ENCODE measurements at places on chromosomes 12 and 14.

DNA sequence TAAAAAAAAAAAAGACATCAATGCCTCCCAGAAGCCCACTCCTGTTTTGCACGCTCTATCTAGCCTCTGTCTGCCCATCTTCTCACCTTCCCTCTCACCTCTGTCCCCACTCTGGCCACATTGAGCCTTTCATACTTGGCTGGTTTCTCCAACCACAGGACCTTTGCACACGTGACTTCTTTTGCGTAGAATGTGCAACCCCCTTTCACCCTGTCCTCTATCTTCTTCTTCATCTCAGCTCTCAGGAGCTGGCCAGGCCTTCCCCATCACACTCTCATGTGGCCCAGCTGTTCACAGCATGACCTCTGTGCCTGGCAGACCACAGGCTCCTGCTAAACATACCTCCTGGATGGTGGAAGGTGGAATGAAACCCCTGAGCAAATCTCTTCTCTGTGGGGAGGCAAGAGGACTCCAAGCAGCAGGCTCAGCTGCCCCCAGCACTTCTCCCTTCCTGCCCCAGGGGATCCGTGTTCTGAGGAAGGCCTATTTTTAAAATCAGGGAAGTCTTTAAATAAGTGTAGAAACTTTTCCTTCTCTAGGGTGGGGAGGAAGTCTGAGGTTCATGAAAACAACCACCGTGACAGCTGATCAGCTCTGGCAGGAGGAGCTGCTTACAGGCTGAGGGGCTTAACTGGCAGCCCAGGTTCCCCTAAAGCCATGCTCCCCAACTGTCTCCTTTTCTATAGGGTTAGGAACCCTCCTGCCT, 11.6 kb downstream of the HVCN1 start:
- DNase-seq, result no peak

DNA sequence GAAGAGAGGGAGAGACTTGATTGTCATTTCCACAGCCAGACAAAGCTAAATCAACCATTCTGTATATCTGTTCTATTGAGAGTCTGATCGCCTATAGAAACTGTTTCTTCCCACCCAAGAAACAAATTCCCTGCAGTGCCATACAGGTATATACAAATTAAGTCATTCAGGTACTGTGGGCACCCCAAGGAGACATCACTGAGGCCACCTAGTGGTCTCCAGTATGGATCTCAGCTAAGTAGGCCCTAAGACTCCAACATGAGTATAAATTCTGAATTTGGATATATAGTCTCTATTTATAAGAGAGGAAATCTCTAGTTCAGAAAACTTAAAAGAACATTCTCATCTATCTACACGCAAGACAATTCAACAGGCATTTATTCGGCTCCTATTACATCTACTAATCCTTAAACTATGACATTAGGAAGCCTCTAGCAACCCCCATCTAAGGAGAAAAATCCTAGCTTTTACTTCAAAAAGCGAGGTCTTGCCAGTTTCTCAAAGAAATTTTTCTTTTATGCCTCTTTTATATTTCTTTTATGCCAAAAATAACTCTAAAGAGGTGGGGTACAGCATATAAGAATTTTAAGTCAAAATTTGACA, 62.6 kb downstream of the DCAF5 start:
- peak; percentile 11 for DNase-seq

DNA sequence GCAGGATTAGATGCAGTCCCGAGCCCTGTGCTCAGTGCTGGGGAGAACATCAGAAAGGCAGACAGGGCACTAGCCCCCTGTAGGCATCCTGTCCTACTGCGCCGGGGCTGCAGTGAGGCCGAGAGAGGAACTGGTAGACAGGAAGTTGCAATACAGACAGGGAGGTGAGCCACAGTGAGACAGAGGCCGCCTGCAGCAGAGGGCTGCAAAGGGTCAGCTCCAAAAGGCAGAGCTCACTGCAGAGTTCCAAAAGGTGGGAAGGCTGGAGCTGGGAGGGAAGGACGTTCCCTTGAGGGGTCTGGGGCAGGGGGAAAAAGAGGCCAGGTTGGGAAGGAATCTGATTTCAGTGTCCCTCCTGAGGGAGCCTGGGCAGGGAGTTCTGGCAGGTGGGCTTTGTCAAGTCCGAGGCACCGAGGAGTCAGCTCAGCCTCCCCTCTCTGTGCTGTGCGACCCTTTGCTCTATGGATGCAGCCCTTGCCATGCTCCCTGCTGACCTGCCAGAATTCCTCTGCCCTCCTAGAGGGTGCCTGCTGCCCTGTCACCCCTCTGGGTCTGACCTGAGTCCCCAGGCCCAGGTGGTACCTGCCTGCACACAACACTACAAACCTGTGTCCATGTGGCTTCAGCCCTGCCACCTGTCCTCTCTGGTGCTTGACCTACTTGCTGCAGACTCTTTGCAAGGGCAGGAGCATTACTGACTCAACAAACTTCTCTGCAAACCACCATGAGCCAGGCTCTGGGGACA, 63.5 kb downstream of the PRMT8 start:
- DNase-seq, result no peak

DNA sequence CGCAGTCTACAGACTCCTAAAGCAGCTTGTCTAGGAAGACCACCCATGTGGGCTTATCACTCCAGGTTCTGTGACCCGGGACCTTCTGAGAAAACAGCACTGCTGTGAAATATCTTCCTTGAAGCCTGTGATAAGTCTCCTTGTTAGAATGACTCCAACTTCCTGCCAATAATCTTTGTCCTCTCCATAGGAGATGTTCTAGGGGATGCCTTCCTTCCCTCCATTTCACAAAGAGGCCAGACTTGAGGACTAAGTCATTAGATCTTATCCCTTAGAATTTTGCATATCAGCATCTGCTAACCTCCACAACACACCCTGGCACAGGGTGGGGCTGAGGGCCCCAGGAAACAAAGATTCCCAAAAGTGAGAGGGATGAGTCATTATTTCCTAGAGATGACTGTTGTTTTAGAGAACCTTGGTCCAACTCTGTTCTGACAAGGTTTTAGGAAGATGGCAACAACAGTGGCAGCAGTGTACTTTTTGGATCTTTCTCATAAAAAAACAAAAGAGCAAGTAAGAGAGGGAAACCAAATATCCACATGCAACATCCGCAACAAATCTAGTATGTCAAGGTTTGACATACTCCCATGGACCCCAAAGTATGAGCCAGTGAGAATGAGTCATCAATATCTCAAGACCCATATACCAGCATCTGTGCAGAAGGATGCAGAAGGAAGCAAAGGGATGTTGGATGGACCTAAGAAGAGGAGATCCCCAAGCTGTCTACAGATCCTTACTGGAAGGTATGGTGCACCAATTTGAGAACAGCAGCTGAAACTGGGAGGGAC, 6.0 kb downstream of the LTB4R start:
- no peak for DNase-seq

DNA sequence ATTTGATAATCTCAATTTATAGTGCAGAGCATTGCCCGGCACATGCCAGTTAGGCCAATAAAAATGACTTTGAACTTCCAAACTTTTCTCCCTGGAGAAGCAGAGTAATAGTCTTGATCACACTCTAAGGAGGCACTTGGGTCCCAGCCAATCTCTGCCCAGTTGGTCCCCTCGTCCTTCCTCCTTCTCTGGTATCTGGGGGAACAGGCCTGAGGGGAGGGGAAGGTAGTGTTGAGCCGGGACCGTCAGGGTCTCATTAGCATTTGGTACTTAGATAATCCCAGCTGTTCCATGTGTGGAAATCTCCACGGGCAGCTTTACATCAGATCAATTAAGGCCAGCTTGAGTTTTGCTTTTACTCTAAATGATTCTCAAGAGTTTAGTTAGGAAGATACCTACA, 70.1 kb downstream of the ZNF641 start:
- DNase-seq, result no peak

- peak; percentile 41 for DNase-seq
Observed at GRCh38 chr14:100747021-100747586, 20.4 kb downstream of the DLK1 start.

DNA sequence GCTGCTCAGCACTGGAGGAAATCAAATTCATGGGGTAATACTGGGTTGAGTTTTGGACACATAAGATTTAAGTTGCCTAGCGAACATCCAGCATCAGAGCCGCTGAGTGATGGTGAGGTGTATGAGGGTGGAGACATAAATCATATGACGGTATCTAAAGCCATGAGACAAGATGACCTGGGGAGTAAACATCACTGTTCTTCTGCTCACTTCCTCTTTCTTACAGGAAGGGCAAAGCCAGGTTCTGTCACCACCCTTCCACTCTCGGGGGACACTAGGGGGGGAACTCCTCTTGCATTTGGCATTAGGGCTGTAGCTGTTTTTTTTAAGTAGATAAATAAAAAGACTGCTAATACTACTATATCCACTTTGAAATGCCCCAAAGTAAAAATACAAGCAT, 24.0 kb downstream of the PRDM4 start:
- DNase-seq, result no peak

Measured in SHP77 (cell line).